ENCODE measurements at places on chromosomes 7 and 10.

DNA sequence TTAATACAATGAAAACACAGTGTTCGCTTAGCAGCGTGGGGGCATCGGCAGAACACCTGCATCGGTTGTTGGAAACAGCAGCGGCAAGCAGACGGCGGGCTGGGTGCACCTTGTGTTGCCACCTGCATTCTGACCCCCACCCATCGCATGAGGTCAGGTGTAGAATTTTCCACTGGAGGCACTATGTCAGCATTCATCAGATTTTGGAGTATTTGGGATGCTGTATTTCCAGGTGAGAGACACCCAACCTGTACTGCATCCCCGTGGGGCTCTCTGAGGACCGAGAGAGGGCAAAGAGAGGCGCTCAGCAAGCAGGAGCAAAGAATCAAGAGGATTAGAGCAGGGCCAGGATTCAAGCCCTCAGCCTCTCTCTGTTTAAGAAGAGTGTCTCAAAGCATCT lies 116.4 kb upstream of the MGMT start:
- no peak for DNase-seq

GRCh38 chr7:55569269-55569663 lies 3.0 kb downstream of the VOPP1 start:
- no peak for DNase-seq

DNA sequence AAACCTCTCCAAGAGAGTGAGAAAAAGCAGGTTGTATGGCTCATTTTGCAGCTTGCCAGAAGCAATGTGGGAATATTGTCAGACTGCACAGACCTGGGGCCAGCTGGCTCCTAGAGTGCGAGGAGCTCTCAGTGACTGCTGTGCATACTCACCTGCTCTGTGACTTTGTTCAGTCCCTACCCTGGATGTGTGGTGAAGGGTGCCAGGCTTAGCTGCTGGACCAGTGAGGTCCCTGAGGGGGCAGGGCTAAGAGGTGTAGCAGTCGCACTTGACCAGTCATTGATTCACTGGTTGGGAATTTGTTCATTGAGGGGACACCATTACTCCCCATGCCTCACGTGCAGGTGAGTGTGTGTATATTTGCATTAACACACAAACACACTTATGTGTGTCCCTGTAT lies 60.1 kb downstream of the IKZF1 start:
- no peak for DNase-seq

GRCh38 chr10:80492848-80493521 lies 38.9 kb downstream of the TSPAN14 start:
- DNase-seq = no peak

DNA sequence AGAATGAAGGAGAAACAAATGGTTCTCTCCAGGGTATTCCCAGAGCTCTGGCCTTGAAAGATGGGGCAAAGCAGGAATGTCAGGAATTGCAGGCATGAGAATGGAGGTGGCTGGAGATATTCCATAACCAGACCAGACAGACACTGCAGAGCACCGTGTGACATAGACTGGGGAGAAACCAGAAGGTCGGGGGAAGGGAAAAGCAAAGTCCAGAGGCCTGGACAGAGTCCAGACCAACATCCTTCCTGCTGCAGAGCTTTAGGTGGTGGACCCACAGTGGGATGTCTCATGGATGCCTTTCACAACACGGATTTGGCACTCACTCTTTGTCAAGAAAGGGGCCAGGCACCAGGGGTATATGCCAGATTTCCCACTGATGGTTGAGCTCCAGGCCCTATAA lies 177.2 kb upstream of the INHBA start:
- no peak for DNase-seq

GRCh38 chr10:132518572-132519381 lies 18.8 kb upstream of the INPP5A start:
- DNase-seq = peak; percentile 84

DNA sequence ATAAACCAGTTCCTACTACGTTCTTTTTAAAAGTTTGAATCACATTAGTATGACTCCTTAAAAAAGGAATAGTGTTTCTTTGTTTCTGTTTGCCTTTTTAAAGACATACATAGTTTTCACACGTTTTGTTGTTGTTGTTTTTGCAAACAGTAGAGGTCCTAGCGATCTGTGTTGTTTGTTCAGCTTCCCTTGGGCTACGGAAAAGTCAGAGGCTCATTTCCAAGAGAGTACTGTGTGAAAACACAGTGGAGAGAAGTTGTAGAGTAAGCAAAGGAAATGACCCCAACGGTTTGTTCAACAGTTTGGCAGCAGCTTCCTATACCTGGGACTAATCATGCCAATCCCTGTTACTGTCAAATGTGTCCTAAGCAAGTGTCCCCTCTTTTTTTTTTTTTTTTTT lies 87.1 kb upstream of the STEAP1 start:
- no peak for DNase-seq
